Gastrocnemius medialis (tissue), 4 donors: ENCODE measurements at places on chromosomes 12 and 14. TPM values are rescaled to one million over a fixed set of nuclear protein-coding genes. Genes with fewer than 3 reads are reported as not detected.

NAA30 gene
- total RNA-seq: 32.8 TPM

C12orf50 gene
- not detected for total RNA-seq

GYS2 gene
- not detected for total RNA-seq

MYO1H gene
- not detected for total RNA-seq

PPP1R36 gene
- total RNA-seq: not detected

ORAI1 gene
- total RNA-seq: 29.0 TPM

POU6F1 gene
- 10.3 TPM for total RNA-seq

CABP1 gene
- 1.6 TPM for total RNA-seq

UNC119B gene
- 7.9 TPM for total RNA-seq

KCNMB4 gene
- total RNA-seq: 1.4 TPM

LHX5 gene
- total RNA-seq: not detected
